Hematopoietic multipotent progenitor cell treated with erythropoietin and hydrocortisone succinate and interleukin-3 and kit ligand, for 8 days (in vitro differentiated cells): ENCODE measurements at places on chromosomes 1 and 21.
A peak's percentile ranks its signal among the peaks of the same experiment; 100 is the strongest.

GRCh38 chr1:87367549-87367948, 38.9 kb downstream of the LMO4 start:
- DNase-seq = no peak

GRCh38 chr21:37684115-37684493, 232.2 kb downstream of the KCNJ6 start:
- DNase-seq = no peak

GRCh38 chr1:214066936-214067335, 79.2 kb downstream of the PROX1 start:
- no peak for DNase-seq

- DNase-seq = no peak
Observed at GRCh38 chr1:20370698-20371097, 80.0 kb downstream of the VWA5B1 start.

GRCh38 chr21:36704281-36704957, 5.5 kb downstream of the SIM2 start:
- DNase-seq = no peak

DNA sequence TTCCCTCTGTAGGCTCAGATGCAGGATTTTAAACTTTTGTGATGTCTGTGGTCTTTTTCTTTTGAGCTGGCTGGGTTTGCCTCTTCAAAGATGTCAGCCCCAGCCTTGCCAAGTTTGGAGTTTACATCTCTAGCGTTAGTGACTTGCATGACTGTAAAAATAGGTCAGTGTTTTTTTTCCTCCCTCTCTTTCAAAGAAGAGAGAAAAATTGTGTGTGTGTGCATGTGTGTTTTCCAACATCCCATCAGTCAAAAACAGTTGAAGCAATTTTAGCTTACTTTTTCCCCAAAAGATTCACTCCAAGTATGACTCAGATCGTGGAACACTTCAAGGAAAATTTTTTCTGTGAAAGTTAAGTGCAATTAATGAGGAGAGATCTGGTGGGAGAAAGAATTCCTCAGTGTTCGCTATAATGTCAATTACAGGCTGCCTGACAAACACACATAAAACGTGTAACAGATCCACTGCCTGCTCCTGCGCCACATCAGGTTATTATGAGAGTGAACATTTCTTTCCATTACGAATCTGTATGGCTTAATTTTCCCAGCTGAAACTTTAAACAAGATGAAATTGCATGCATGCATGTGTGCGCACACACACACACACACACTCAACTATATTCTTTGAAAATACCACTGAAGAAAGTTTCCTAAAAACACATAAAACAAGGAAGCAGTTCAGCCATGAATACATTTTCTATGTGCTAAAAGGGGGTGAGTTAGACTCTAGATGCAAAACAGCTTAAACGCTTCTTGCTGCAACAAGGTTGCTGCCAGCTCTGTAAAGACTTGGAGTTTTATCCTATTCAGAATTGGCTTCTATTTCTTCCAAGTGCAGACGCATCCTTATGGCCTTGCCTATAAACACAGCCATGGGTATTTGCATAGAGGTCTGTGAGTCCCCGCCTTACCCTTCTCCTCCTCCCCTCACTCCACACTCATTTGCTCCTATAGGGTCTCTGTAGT, 55.5 kb downstream of the TLR5 start:
- no peak for DNase-seq

DNA sequence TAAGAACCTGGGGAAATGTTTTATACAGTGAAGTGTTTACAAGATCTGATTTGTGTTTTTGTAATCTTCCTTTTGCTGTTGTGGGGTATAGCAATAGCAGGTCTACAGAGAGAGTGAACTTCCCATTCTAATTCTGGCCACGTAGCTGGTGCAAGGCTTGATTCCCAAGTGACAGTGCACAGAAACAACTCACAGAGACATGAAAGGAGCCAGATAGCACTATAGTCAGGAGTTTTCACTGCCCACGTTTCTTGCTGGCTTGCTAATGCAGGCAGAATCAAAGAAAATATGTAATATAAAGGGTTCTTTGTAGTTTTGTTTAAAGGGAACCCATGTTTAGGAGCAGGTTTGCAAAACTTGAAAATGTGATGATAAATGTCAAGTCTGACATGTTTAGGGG, 170.9 kb upstream of the IVNS1ABP start:
- DNase-seq = no peak

- DNase-seq = peak; percentile 62
Observed at GRCh38 chr1:243343970-243344937, 88.4 kb downstream of the SDCCAG8 start.

DNA sequence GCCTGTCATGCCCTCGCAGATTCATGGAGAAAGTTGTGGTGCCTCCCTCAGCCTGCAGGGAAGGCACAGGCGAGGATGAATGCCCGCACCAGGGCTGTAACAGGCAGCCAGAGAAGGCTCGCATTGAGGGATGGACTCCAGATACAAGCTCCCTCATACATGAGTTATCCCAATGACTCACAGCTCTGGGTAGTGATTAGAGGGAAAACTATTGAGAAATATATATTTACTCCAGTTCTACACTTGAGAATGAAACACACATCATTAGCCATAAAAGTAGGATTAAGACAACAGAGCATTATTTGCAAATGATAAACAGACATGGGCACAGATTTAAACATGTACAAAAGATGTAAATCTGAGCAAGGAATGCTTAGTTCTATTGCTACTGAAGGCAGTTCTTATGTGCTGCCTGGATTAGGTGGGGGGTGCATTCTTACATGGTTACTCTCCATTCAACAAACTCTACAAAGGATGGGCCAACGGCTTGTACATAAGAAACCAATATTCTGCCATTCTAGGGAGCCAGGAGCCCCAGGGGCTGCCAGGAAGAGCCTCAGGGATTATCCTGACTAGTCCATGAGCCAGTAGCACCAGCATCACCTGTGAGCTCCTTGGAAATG, 97.9 kb downstream of the CSMD2 start:
- DNase-seq = no peak

DNA sequence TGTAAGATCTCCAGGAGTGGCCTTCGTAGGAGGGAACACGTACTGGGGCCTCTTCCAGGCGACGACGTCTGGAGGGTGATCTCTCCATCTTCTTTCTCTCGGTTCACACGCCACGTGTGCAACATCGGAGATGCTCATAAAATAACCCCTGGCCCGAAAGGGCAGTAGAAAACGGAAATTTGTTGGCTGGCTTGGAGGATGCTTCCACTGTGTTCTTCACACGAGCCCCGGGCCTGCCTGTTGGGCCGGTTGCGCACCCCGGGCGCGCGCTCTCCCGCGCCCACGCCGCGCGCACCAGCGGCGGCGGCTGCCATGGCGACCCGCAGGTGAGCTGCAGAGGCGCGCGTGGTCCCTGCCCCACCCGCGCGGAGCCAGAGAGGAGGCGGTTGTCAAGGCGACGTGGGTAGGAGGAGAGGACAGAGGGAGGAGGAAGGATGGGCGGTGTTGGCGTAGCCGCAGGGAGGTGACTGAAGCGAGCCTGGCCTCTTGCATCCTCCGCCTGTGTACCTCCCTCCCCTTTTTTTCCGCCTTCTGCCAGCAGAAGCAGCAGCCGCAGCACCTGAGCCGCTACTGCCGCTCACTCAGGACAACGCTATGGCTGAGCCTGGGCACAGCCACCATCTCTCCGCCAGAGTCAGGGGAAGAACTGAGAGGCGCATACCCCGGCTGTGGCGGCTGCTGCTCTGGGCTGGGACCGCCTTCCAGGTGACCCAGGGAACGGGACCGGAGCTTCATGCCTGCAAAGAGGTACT, at the start of gene ELAPOR1:
Gene ELAPOR1, plus strand, starts transcription at position 526 of the 752 bp plus-strand sequence. Its CDS starts 69 bp downstream, at position 595.
- peak; percentile 41 for DNase-seq

DNA sequence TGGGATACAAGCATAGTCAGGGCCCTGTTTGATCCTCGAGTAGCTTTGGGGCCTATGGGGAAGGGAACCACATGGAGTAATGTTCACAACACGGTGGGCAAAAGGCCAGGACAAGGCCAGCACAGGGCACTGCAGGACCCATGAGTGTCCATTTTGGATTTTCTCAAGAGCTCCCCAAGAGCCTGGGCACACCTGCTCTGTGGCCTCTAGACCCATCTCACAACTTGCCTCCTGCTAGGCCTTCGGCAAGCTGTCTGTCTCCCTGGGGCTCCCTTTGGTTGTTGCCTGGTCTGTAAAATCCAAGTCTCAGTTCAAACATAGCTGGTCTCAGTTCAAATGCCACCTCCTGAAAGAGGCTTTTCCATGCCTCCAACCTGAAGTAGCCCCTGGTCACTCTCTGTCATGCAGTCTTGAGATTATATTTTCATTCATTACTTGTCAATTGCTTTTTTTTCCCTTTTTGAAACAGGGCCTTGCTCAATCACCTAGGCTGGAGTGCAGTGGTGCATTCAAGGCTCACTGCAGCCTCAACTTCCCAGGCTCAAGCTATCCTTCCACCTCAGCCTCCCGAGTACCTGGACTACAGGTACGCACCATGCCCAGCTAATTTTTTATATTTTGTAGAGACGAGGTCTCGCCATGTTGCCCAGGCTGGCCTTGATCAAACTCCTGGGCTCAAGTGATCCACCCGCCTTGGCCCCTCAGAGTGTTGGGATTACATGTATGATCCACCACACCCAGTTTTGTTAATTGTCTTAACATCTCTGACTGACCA, 107.4 kb downstream of the MATN1 start:
- no peak for DNase-seq
